ENCODE measurements at places on chromosomes 11 and 22. TPM values are rescaled to one million over a fixed set of nuclear protein-coding genes. Genes with fewer than 3 reads are reported as not detected.
A peak's percentile ranks its signal among the peaks of the same experiment; 100 is the strongest.

DNA sequence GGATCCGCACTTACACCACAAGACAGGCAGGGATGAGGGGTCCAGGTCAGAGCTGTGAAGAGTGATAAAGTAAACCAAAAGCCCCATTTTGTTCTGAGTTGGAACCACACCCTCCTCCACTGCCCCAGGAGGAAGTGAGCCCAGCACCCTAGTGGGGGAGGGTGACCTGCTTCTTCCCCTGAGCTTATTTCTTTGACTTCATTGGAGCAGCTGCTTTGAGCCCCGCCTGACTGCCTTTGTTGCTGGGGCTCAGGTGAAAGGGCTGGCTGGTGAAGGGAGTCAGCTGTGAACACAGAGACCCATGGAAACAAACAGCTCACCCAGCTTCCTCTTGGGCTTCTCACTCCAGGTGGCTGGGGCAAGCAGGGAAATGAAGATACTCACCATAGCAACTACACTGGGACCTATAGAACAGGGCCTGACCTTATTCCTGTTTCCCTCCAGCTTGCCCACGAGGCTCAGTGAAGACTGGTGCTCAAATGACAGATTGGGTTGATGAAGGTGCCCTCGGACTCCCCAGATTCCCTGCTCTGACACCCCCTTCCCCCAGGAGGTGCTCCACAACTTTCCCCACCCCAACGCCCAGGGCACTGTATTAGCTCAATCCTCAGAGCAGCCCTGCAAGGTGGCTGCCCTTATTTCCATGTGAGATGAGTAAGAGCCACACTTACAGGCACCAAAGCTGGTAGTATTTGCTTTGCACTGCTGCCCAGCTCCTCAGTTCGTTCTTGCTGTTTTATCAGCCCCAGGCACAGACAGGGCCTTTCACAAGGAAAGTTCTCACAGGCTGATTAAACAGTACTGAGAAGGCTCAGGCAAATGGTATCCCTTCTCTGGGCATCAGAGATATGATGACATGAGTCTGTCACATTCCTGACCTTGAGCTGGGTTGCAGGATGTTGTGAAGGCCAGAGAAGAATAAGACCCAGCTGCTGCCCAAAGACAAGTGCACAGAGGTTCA lies 2.4 kb downstream of the UCP2 start:
- no peaks in the 10 kb centered on the region for H3K27me3 ChIP-seq
- peaks cover 17% of the 10 kb centered on the region for H3K4me1 ChIP-seq

DNA sequence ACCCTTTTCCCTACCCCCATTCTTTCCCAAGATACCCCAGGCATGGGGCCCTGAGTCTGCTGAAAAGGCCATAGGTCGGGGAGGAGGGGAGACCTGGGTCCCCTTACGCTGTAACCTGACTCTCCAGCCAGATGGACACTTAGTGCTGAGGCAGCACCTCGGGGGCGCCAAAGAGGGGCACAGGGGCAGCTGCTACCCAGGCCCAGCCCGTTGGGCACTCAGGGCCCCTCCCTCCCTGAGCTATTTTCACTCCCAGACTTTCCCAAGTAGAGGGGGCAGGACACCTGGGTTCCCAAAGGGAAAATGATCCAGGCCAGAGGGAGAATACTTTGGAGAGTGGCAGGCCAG lies 933 bp downstream of the ACTN3 start:
- H3K4me1 ChIP-seq: peaks cover 22% of the 10 kb centered on the region
- H3K27me3 ChIP-seq: no peaks in the 10 kb centered on the region
- peaks cover 4% of the 10 kb centered on the region for H3K36me3 ChIP-seq
- no peak for DNase-seq
- H3K27ac ChIP-seq: no peak overlapping the region
- no peak overlapping the region for H3K4me3 ChIP-seq

DNA sequence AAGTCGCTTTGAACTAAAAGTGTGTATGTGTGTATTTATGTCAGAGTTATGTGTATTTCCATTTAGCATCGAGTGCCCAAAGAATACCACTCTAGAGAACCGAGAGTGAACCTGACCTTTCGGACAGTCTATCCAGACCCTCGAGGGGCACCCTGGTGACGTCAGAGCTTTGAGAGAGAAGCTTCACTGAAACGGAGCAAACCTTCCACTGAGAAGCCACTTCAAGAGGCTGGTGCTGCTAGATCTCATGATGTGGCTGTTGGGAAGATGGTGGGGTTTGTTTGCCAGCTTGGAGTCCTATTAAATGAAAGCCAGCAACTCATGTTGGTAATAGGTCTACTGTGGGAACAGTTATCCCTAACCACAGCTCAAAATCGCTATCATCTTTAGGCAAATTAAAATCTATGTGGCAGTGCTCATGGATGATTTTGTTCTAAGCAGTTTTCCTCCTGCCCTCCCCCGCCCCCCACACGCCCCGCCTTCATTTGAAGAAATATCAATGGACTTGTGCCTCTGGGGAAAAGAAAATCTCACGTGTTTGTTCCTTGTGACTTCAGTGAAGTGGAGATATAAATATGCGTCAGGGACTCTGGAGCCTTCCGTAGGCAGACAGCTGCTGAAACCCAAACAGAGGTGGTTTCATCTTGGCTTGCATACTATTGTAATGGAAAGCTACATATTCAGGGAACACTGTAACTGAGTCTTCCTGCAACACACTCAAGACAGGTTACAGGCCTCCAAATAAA lies 22.4 kb upstream of the C11orf96 start:
- peaks cover 16% of the 10 kb centered on the region for H3K36me3 ChIP-seq
- peak overlapping the region; percentile 72 for H3K27ac ChIP-seq
- DNase-seq: no peak
- H3K4me3 ChIP-seq: no peak overlapping the region
- no peaks in the 10 kb centered on the region for H3K27me3 ChIP-seq
- peaks cover 35% of the 10 kb centered on the region for H3K4me1 ChIP-seq

DNA sequence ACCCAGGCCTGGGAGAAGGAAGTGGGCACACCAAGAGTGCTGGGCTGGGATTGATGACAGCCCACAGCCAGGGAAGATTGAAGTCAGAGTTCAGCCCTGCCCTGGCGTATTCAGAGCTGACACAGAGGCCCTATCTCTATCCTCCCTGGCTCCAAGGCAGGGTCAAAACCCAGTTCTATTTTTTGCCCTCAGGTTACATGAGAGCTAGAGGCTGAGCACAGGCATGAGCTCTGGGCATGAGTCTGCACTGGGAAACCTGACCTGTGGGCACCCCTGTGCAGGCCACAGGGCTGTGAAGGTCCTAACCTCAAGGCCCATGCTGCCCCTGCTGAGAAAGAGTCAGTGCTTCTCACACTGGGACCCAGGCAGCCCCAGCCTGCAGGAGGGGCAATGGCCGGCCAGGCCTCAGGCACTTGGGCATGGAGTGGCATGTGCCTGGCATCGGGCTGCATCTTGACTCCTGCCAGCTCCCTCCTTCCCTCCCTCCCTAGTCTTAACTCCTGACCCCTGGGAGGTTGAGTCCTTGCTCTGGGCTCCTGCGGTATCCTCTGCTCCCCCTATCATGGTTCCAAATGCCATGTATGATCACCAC lies 5.4 kb downstream of the SLC35E4 start:
- no peak for DNase-seq
- H3K36me3 ChIP-seq: no peaks in the 10 kb centered on the region
- no peaks in the 10 kb centered on the region for H3K27me3 ChIP-seq
- H3K4me3 ChIP-seq: no peak overlapping the region
- H3K4me1 ChIP-seq: peaks cover 42% of the 10 kb centered on the region
- H3K27ac ChIP-seq: no peak overlapping the region

GRCh38 chr11:10666556-10667520 lies 26.7 kb downstream of the IRAG1 start:
- no peaks in the 10 kb centered on the region for H3K27me3 ChIP-seq
- no peak for DNase-seq
- peak overlapping the region; percentile 84 for H3K27ac ChIP-seq
- no peak overlapping the region for H3K4me3 ChIP-seq
- H3K4me1 ChIP-seq: peaks cover 92% of the 10 kb centered on the region

- no peak overlapping the region for H3K4me3 ChIP-seq
- H3K36me3 ChIP-seq: peaks cover 25% of the 10 kb centered on the region
- H3K4me1 ChIP-seq: no peaks in the 10 kb centered on the region
- H3K27me3 ChIP-seq: no peaks in the 10 kb centered on the region
Measured at GRCh38 chr22:41256254-41257253, 15.8 kb upstream of the CHADL start.

- H3K36me3 ChIP-seq: no peaks in the 10 kb centered on the region
- DNase-seq: peak; percentile 87
- H3K27ac ChIP-seq: peak overlapping the region; percentile 85
Measured at GRCh38 chr11:61890529-61891330, 615 bp downstream of the FADS3 start.

DNA sequence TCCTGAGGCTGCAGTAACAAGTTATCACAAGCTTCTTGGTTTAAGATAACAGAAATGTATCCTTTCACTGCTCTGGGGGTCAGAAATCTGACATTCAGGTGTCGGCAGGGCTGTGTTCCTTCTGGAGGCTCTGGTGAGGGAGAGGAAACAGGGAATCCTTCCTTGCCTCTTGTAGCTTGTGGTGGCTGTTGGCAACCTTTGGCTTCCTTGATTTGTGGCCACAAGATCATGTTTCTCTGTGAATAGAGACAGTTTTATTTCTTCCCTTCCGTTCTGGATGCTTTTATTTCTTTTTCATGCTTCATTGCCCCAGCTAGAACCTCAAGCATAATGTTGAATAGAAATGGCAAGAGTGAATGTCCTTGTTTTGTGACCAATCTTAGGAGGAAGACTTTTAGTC lies 44.0 kb downstream of the MPPED1 start:
- H3K36me3 ChIP-seq: no peaks in the 10 kb centered on the region
- no peak for DNase-seq
- peaks cover 41% of the 10 kb centered on the region for H3K27me3 ChIP-seq
- H3K27ac ChIP-seq: no peak overlapping the region
- no peaks in the 10 kb centered on the region for H3K4me1 ChIP-seq

DNA sequence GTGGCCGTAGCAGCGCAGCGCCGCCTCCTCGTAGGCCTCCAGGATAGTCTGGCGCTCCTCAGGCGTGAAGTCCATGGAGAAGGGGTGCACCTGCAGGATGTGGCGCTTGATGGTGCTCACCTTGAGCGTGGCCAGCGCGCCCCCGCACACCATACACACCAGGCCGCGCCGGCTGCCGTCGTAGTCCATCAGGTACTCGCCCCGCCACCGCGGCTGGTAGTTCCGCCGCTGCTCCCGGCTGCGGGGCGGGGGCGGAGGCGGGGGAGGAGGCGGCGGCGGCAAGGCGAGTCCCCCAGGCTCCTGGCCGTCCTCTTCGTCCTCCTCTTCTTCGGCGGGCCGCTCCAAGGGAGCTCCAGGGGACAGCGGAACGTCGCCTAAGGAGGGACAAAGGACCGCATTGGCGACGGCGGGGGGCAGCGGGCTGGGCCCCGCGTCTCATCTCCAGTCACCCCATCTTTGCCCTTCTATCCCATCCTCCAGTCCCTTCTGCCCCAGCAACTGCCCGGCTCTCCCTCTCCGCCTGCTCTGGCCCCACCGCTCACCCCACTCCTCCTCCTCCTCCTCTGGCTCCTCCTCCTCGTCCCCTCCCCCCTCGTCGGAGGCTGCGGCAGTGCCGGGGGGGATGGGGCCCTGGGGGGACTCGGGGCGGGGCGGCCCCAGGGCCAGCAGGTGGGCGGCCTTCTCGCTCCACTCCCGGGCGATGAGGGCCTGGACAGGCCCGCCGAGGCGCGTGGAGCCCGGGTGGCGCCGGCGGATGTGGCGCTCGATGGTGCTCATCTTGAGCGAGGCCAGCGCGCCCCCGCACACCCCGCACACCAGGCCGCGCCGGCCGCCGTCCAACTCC lies 4.9 kb downstream of the ZFTA start:
- DNase-seq: peak; percentile 89
- H3K4me3 ChIP-seq: peak overlapping the region; percentile 54
- H3K4me1 ChIP-seq: peaks cover 53% of the 10 kb centered on the region
- no peaks in the 10 kb centered on the region for H3K27me3 ChIP-seq

DNA sequence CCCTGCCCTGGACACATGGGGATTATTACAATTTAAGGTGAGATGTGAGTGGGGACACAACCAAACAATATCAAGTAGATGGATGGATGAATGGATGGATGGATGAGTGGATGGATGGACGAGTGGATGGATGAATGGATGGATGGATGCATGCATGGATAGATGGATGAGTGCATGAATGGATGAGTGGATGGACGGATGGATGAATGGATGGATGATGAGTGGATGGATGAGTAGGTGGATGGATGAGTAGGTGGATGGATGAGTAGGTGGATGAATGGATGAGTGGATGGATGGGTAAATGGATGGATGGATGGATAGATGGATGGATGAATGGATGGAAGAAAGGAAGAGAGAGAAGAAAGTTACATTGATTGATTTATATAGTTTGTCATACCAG lies 859 bp downstream of the LINC01488 start:
- H3K4me1 ChIP-seq: no peaks in the 10 kb centered on the region
- no peaks in the 10 kb centered on the region for H3K27me3 ChIP-seq
- no peak overlapping the region for H3K27ac ChIP-seq

DNA sequence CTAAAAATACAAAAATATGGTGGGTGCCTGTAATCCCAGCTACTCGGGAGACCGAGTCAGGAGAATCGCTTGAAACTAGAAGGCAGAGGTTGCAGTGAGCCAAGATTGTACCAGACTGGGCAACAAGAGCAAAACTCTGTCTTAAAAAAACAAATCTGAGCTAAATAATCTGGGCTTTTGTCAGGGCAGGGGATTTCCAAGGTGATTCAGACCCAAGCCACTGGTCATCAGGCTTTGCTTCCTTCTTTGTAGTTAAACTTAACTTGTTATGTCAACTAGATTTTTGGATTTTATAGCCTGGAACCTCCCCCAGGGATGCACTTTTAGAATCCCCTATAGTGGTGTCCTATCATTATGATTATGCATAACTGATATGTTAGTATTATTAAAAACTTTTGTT lies 27.0 kb upstream of the SLC22A8 start:
- H3K27ac ChIP-seq: no peak overlapping the region
- no peak for DNase-seq
- H3K4me3 ChIP-seq: no peak overlapping the region
- no peaks in the 10 kb centered on the region for H3K27me3 ChIP-seq

GRCh38 chr22:41699264-41700107 lies at the start of gene MEI1:
Gene MEI1, plus strand, starts transcription at chr22:41699503. Its CDS starts 36 bp downstream, at chr22:41699539.
- H3K27ac ChIP-seq: no peak within 1 kb of the TSS
- peaks cover 20% of the 10 kb centered on the region for H3K4me1 ChIP-seq
- no peak within 1 kb of the TSS for H3K4me3 ChIP-seq

The RBM4B gene
- 30.7 TPM for total RNA-seq

The PIWIL4 gene
- total RNA-seq: 5.0 TPM

The IGSF9B gene
- total RNA-seq: 53.7 TPM

The TEF gene
- total RNA-seq: 21.3 TPM

The VSIG10L2 gene
- not detected for total RNA-seq

Measured in sigmoid colon (tissue), 7 donors.